ENCODE measurements at places on chromosomes 6 and 20.

DNA sequence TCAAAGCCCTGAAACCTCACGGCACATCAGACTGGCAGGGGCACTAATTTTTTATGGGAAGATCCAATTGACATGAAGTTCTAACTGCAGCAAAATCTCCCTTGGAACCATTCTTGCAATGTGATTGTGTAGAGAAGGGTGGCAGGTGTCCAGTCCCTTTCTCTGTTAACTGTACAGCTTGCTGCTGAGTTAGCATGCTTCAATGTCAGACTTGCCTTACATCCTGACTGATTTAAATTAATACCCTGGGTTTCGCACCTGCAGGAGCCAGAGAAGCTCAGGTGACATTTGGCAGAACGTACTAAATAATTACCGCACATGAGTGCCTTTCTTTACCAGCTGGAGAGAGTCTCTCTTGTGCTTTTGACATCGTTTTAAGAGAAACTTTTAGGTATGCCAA, 123.0 kb downstream of the DOK5 start:
- no peak for DNase-seq

DNA sequence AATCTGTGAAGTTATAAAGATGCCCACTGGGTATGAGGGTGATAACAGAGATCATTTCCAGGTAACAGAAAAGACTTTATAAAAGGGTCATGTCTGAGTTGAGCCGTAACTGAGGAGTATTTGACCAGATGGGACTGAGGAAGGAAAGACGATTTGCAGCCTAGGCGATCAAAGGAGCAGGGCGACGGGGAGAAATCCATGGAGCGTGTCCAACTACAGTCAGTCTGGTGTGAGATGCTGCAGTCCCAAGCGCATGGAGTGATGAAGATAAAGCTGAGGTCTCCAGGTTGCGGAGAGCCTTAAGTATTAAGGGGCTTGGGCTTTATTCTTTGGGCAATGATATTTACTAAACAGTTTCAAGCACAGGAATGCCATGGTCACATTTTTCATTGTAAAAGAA, 166.7 kb downstream of the PRKN start:
- no peak for DNase-seq

DNA sequence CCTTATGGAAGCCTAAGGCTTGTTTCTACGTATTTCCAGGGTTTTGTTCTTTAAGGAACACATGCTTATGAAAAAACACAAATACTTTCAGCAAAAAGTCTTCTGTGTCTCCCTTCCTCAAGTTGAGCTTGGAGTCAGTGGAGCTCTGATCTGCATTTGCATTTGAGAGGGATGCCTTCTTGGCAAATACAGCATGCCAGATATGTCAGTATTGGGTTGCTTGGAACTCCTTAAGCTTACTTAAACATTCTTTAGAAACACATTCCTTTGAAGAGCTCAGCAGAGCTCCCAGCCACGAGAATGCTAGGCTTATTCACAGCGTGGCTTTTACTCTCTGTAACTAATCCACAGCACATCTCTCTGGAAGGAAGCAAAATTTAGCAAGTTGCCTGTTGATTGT, 68.3 kb downstream of the ANKRD6 start:
- no peak for DNase-seq

GRCh38 chr6:17725083-17725482, 18.4 kb upstream of the NUP153 start:
- DNase-seq = peak; percentile 27

DNA sequence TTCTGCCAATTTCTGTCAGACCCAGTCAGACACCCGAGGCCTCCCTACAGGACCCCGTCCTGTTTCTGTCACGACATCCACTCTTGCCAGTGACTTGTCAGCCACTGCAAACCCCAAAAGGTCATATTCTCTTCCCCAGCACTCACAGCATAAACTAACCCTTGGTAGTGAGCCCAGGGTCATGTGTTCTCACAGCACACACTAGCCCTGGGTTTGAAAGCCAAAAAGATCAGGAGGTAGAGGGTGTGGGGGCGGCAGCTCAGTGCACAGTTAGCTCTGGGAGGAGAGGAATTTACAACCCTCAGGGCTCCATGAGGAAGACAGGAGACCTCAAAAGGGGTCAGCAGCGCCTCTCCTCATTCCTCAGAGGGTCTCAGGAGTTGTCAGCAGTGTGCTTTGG, 9.9 kb upstream of the SNX9 start:
- DNase-seq = no peak

DNA sequence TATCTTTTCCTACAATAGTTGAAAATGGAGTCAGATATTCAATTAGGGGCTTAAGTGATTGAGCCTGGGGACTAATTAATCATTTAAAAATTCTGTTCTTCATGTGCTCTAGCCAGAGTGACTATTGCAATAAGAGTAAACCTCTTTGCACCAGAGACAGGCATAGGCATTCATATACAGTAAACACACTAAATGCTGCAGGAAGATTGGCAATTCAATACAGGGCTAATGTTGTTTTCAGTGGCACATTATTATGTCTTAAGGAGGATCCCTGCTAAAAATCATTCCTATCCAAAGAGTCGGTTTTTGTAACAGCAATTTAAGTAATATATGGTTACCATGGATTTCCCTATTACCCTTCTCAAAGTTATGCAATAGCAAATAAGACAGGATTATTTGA, 1.2 kb downstream of the PDE7B start:
- no peak for DNase-seq

DNA sequence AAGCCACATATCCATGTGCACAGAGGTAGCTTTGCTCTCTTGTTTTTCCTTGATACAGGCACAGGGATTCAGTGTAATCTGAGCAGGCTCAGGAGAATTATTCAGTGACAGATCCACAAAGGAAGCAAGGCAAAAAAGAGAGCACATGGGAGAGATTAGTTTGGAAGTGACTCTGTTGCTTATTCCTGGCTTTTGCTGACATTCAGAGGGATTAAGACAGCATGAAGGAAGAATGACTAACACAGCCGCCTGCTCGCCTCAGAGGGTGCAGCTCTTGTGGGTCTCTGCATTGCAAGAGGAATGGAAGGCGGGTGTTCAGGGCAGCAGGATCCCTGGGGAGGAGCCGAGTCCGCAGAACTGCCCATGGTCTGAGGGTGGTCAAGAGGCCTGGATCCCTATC, 203.4 kb upstream of the KCNQ5 start:
- peak; percentile 86 for DNase-seq

GRCh38 chr6:110653381-110653780, 161.9 kb downstream of the CDK19 start:
- DNase-seq = no peak

- no peak for DNase-seq
Observed at GRCh38 chr6:16296061-16296670, 57.8 kb downstream of the GMPR start.

DNA sequence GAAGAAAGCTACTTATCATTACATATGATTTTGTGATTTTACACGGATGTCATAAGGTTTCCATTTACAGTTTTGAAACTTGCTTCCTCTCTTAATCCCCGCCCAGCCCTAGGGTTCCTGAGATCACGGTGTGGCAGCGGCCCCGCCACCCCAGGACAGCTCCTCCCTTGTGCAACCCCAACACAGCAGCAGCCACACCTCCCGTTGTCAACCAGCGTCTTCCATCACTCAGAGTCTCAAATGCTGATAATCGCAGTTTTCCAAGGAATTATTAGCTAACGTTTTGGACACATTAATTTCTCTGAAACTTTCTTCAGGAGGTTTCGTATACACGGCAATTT, 204.8 kb downstream of the THBS2 start:
- DNase-seq = peak; percentile 31

DNA sequence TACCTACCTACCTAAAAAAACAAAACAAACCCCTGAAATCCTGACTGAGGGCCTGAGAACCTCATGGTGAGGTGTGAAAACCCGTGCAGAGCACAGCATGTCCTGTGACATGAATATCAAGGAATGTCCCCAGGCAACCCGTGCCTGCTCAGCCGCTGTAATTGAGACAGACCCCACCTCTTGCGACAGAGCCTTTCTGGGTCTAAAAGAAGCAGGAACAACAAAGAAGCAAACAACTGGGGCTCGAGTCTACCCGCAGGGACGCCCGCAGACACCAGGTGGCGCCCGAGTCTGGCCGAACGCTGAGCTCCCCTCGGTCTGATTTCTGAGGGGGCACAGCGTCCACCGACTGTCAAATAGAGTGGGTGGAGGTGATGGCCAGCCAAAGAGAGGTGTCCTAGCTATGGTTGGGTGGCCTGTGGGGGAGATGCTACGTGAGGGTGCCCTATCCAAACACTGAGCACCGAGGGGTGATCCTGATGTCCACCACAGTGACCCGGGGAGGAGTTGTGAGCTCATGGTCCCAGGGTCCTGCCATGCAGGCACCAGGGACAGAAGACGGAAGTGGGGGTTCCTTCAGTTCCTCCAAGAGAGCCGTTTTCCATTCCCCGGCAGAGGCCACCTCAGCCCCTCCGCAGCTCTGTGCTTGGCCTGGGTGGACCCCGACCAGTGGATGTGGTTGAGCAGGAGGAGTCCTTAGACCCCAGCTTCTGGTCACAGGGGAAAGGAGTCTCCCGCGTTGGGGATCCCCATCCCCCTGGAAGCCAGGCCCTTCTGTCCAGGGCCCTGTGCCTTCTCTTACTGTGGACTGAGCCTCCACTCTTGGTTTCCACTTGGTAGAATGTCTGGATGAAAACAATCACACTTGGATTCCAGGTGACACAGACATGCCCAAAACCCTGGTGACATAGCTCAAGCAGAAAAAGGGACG, 268.2 kb downstream of the CDC5L start:
- peak; percentile 80 for DNase-seq

GRCh38 chr6:48057601-48058000, 53.4 kb downstream of the PTCHD4 start:
- DNase-seq = no peak

- DNase-seq = no peak
Observed at GRCh38 chr6:354631-355280, 36.8 kb upstream of the IRF4 start.

- DNase-seq = no peak
Observed at GRCh38 chr6:158591134-158591809, 31.4 kb downstream of the TMEM181 start.

DNA sequence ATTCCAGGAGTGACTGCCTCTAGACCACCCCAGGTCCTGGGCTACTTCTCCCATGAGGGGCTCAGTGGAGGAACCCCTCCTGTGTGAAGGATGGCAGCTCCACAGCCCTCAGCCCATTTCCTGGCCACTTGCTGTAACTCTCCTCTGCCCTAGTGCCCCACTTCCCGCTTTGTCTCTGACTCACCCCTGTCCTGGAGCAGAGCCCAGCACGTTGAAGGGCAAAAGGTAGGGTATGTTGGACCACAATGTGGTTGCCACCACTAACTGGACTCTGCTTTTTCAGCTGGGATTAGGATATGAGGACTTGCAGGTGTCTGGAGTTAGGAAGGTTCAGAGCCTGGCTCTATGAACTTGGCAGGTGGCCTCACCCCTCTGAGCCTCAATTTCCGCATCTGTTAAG, 2.4 kb downstream of the MYBL2 start:
- peak; percentile 13 for DNase-seq

- DNase-seq = peak; percentile 40
Observed at GRCh38 chr20:61682996-61683681, 382.5 kb downstream of the TAF4 start.

DNA sequence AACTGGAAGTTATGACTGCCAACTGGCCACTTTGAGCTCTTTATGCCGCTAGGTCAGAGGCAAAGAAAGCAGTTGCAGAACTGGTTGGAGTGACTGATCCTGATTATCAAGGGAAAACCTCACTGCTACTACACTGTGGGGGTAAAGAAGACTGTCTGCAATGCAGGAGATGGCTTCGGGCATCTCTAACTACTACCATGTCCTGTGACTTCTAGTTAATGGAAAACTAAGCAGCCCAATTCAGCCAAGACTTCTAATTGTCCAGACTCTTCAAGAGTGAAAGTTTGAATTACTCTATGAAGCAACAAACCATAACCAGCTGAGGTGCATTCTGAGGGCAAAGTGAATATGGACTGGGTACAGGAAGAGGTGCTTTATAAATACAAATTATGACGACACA, 773.6 kb upstream of the SLC35B3 start:
- no peak for DNase-seq

DNA sequence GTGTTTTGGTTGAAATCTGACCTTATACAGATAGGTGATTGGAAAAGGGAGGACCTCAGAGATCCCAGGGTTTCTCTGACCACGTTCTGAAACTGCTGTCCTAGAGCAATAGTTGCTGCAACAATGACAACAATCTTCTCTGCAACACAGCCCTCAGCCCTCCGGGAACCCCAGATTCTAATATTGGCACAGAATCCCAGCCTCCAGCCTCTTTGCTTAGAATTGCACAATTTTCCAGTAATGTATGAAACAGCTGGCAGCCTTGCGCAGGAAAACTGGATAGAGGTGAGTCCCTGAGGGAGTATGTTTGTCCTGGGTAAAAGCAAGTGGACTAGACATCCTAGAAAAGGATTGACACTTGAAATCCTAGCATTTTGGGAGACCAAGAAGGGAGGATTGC, 30.4 kb upstream of the PNRC1 start:
- DNase-seq = peak; percentile 78

GRCh38 chr6:89989742-89990141, 95.5 kb downstream of the GJA10 start:
- DNase-seq = peak; percentile 97

GRCh38 chr20:50197463-50198179, 7.0 kb downstream of the CEBPB start:
- DNase-seq = no peak

DNA sequence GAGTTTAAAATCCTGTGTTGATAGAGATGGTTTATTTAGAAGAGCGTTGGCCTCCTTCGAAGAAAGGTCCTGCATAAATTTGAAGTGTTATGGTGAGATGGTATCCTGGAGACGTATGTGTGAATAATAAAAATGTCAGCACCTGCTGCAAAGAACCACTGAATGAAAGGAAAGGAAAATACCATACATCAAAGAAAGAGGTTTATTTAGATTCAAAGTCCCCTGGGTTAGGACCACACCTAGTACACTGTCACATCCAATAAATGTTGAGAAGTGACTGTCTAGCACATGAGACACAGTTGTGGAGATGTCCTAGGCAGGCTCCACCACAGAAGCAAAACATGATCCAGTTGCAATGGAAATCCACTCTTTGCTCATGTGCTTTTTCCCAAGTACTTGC, 214.7 kb downstream of the PAX1 start:
- DNase-seq = no peak

- DNase-seq = no peak
Observed at GRCh38 chr6:122871079-122871478, 82.0 kb downstream of the SMPDL3A start.

DNA sequence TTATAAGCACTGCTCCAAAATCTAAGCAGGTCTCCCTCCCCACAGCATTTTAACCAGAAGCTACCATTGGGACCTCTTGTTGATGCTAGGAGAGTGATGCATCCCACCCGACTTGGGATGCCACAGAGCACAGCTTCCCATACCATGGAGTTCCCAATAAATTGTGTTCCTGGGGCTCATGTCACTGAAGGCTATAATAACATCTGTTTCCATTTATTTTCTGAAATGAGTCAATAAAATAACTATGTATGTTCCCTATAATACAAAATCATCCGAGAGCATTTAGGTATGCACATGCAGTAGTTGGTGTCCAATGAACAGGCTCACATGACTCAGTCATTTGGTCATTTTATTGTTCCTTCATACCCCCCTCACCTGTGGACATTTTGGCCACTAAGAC, 204.2 kb downstream of the TBC1D7 start:
- no peak for DNase-seq

GRCh38 chr20:50318710-50319109, 128.1 kb downstream of the CEBPB start:
- no peak for DNase-seq

GRCh38 chr20:54980103-54980960, 504.9 kb downstream of the DOK5 start:
- no peak for DNase-seq

GRCh38 chr6:71258078-71258866, 30.3 kb upstream of the OGFRL1 start:
- peak; percentile 25 for DNase-seq
